ENCODE measurements at places on chromosomes 3 and 15.

DNA sequence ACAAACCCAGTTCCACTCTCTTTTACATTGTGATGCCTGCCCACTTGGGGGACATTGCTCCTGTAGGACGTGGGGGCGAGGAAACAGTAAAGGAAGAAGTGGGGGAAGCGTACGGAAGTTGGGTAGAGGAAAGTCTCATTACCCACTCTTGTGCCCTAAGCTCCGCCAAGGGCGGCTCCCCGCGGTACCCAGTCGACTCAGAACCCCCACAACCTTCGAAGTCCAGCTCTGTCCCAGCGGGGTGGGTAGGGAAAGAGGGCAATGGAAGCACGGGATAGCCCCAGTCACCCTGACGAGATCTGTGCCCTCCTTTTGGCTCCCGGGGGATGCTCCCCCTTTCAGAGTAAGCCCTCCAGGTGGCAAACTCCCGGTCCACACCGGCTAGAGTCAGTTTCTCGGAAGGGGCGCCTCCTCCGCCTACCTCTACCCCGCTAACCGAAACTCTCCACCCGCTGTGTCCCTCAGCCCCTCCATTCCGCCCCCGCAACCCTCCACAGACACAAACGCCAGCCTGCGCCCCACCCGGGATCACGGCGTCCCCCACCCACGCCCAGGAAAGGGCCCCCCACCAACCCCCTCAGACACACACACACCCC lies 527 bp downstream of the CSNK1G1 start:
- peak; percentile 43 for DNase-seq

- no peak for DNase-seq
These were observed 87.5 kb upstream of the PRR20G start for GRCh38 chr3:127375151-127375930.

DNA sequence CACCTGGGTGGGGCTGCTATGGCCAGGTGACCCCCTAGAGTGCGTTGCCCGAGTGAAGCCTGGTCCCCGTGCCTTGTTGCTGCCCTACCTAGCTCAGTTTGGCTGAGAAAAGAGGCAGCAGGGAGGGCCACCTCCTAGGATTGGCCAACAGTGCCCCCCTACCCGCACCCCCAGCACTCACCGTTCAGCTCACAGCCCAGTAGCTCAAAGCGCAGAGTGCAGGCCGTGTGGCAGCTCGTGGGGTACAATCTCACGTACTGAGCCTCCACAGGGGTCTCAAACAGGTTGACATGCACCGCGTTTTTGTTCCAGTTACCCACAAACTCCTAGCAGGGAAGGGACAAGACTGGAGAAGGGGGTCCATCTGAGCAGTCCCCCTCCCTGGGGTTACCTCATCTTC lies 7.6 kb downstream of the MFGE8 start:
- DNase-seq = no peak

- DNase-seq = peak; percentile 37
These were observed 21.0 kb downstream of the CPN2 start for GRCh38 chr3:194330160-194330559.

Data from RPMI8226 (cell line).